Sigmoid colon (tissue), 7 donors: ENCODE measurements at places on chromosomes 4 and X.
A peak's percentile ranks its signal among the peaks of the same experiment; 100 is the strongest.

GRCh38 chrX:154436983-154437752 lies at the start of gene GDI1:
TSS of gene GDI1 (plus strand) at chrX:154437154. CDS start at chrX:154437255, 101 bp downstream.
- H3K36me3 ChIP-seq, result peaks cover 8% of the 10 kb centered on the region
- DNase-seq, result peak; percentile 82
- peak within 1 kb of the TSS; percentile 76 for H3K4me3 ChIP-seq
- H3K4me1 ChIP-seq, result no peaks in the 10 kb centered on the region
- peak within 1 kb of the TSS; percentile 89 for H3K27ac ChIP-seq

- DNase-seq, result no peak
- H3K4me1 ChIP-seq, result no peaks in the 10 kb centered on the region
- no peaks in the 10 kb centered on the region for H3K36me3 ChIP-seq
Measured at GRCh38 chrX:133335027-133335426, 80.3 kb downstream of the GPC4 start.

DNA sequence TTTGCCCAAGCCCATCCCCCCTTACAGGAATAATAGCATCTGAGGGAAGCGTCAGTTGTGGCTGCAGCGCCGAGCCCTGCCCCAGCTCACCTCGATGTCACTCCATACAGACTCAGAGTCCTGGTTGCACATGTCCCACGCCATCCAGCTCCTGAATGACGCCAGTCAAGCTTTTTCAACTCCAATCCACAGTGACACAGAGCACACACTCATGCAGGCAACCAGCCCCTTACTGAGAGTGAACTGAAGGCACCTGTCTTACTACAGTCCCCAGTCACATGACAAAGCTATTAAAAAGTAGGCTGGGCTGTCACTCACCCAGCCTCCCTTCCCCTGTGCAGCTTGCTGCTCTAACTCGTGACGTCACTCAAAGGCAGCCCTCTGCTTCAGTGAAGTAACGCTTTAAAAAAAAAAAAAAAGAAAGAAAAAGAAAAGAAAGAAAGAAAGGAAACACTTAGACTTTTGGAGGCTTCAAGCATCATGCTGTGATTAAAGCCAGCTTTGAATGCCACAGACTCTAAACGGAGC lies at the start of gene PPARGC1A:
Gene PPARGC1A, minus strand, starts transcription at position 234 of the 528 bp plus-strand sequence. Its CDS starts 90 bp downstream, at position 144.
- peak within 1 kb of the TSS; percentile 36 for H3K4me3 ChIP-seq
- H3K36me3 ChIP-seq, result no peaks in the 10 kb centered on the region
- peak; percentile 88 for DNase-seq
- H3K4me1 ChIP-seq, result no peaks in the 10 kb centered on the region
- H3K27ac ChIP-seq, result peak within 1 kb of the TSS; percentile 78
- H3K27me3 ChIP-seq, result no peaks in the 10 kb centered on the region

- no peaks in the 10 kb centered on the region for H3K27me3 ChIP-seq
- no peaks in the 10 kb centered on the region for H3K36me3 ChIP-seq
- peak; percentile 77 for DNase-seq
- peaks cover 13% of the 10 kb centered on the region for H3K4me1 ChIP-seq
Measured at GRCh38 chrX:118973389-118974087, 880 bp upstream of the LONRF3 start.

DNA sequence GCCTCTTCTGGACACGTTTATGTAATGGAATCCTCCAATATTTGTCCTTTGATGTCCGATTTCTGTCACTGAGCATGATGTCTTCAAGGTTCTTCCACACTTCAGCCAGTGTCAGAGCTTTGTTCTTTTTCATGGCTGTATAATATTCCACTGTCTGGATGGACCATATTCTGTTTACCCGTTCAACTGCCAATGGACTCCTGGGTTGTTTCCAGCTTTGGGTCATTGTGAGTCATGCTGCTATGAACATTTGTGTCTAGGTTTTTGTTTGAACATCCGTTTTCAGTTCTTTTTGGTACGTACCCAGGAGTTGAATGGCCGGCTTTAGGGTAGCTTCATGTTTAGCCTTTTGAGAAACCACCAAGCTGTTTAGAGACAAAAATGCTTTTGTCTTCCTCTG lies 93.2 kb downstream of the SHOX start:
- H3K27me3 ChIP-seq, result no peaks in the 10 kb centered on the region
- no peak overlapping the region for H3K27ac ChIP-seq
- no peaks in the 10 kb centered on the region for H3K36me3 ChIP-seq
- no peaks in the 10 kb centered on the region for H3K4me1 ChIP-seq
- DNase-seq, result peak; percentile 2
